ENCODE measurements at places on chromosomes 2 and 18.

GRCh38 chr2:151716721-151717120, 17.6 kb downstream of the NEB start:
- DNase-seq, result no peak

DNA sequence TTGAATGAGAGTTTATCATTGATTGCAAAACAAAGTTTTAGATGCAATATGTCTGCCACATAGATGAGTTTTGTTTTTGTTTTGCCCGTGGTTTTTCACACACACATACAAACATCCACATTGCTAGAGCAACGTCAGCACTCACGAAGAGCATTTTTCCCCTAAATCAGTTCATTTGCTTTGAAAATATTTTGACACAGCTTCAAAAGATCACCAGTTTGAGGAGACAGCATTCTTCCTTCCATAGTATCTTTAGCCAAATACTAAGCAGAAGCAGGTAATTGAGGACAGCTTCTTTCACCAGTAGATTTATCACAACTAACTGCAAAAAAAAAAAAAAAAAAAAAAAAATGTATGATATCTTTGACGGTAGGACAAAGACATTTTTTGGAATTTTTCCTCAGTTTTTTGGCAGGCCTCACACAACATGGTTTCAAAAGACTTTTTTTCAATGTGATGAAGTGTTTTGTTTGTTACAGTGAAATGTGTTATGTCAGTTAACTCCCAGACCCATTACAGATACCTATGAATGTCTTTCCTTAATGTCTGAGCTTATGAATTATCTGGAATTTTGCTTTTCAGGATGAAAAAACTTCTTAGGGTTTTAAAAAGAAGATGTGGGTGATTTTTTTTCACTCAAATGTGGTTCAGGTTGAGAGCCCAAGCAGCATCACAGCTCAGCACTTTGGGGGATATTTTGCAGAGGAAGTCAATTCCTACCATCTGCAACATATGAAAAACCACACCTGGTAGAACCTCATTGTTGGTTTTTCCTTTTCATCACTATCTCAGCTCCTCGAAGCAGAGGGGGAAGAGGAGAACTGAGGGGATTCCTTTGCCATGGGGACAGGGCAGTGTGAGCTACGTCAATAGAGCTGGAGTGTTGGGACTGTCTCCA, 31.6 kb downstream of the AOX1 start:
- no peak for DNase-seq

- no peak for DNase-seq
These were observed 55.8 kb upstream of the FAM136A start for GRCh38 chr2:70357684-70358071.

GRCh38 chr2:36381993-36382392, 26.4 kb downstream of the CRIM1 start:
- no peak for DNase-seq

- no peak for DNase-seq
These were observed 49.4 kb downstream of the NBAS start for GRCh38 chr2:15511686-15512085.

- no peak for DNase-seq
These were observed 229.1 kb upstream of the ACVR2A start for GRCh38 chr2:147615726-147616125.

DNA sequence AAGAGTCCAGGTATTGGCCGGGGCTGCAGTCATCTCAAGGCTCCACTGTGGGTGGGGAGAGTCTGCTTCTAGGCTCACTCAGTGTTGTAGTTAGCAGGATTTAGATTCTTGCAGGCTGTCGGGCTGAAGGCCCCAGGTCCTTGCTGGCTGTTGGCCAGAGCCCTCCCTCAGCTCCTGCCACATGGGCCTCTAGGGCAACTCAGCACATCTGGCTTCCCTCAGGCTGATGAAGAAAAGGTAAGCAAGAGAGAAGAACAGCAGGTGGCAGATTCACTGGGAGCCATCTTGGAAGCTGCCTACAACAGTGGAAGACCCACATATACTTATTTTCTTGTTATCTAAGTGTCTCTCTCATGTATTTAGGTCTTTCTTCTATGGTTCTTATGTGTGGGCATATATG, 4.3 kb downstream of the MRPS9 start:
- DNase-seq, result no peak

GRCh38 chr18:471716-472115, 28.8 kb downstream of the COLEC12 start:
- DNase-seq, result no peak

DNA sequence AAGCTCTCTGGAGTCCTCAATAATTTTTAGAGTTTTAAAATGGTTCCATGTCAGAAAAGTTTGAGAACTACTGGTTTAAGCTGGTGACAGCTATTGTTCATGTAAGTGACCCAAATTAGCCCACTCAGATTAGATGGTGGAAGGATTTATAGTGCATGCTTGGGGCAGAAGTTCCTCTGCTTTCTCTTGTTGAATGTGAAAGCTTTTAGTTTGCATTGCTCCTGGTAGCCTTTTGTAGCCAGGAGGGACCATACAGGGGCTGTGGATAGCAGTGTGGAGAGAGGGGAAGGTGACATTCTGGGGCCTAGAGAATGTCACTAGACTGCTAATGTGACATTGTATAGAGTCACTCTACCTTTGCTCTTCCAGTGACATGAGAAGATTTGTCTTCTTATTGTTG, 40.3 kb upstream of the IGFBP5 start:
- no peak for DNase-seq

- peak; percentile 79 for DNase-seq
These were observed 64.7 kb downstream of the DGKD start for GRCh38 chr2:233418761-233419546.

DNA sequence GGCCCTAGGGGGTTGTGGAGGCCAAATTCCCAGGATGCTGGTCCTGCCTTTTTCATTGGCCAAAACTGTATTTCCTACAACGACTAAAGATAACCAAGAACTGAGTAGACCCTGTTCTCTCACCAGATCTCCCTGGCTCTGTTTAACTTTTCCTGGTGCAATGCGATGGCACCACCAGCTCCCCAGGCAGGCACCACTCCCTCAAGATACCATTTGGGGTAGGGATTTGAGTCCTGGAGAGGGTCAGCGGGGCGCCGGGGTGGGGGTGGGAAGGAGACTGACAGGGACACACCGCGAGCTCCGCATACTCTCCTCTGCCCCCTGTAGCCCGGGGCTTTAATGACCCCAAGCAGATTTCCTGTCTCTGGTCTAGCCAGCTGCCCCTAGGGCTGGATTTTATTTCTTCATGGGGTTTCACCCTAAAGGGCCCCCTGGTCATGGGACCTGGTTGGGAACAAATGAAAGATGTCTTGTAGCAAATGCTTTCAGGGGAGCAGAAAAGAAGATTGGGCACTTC, 7.3 kb downstream of the SIX2 start:
- no peak for DNase-seq

GRCh38 chr18:48667276-48668254, 128.7 kb downstream of the CTIF start:
- DNase-seq, result no peak

- no peak for DNase-seq
These were observed 61.0 kb upstream of the KCNJ3 start for GRCh38 chr2:154637456-154637855.

- no peak for DNase-seq
These were observed 61.1 kb downstream of the VWC2L start for GRCh38 chr2:214471990-214472389.

DNA sequence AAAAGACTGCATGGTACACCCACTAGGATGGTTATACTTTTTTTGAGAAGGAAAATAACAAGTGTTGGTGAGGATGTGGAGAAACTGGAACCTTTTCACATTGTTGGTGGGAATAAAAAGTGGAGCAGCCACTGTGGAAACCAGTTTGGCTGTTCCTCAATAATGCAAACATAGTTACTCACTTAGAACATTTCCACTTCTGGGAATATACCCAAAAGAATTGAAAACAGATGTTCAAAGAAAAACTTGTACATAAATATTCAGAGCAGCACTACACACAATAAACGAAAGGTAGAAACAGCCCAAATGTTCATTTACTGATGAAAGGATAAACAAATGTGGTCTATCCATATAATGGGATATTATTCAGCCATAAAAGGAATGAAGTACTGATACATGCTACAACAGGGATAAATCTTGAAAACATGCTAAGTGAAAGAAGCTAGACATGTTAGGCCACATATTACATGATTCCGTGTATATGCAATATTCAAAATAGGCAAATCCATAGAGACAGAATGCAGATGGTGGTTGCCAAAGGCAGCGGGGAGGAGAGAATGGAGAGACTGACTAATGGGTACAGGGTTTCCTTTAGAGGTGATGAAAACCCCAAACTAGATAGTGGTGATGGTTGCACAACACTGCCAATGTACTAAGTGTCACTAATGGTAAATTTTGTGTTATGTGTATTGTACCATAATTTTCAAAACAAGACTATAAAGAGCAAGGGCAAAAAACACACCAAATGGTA, 20.9 kb upstream of the LMAN1 start:
- DNase-seq, result no peak

GRCh38 chr2:207463433-207463832, 66.3 kb upstream of the CREB1 start:
- no peak for DNase-seq
